ENCODE measurements at places on chromosomes 12 and 14.

DNA sequence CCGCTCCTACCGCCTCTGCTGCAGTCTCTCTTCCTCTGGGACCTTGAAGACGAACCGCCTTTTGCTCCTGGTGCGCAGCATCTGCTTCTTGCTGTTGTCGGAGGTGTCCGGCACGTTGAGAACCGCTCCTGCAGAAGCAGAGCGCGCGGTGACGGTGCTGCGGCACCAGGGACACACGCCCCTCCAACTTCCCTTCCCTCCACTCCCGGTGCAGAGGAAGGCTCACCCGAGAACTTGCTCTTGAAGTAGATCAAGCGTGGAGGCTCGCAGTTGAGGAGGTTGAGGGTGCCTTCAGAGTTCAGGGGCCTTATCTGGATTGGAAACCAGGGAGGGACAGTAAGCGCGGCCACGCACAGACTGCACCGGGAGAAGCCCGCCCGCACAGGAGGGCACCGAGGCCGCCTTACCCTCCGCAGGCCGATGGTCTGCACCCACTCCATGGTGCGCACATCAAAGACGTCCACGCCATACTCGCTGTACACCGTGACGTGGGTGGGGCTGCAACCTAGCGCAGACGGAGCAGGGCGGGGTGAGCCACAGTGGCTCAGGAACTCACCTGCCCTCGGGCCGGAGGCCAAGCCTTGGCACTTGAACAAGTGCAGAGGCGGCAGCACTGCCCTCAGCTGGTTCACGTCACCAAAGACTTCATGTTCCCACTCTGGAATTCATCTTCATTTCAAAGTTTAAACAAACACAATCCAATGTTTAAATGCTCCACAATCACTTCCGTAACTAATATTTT lies 17.5 kb downstream of the AMN start:
- DNase-seq = no peak

- no peak for DNase-seq
Observed at GRCh38 chr12:118480235-118480634, 103.9 kb downstream of the SUDS3 start.

DNA sequence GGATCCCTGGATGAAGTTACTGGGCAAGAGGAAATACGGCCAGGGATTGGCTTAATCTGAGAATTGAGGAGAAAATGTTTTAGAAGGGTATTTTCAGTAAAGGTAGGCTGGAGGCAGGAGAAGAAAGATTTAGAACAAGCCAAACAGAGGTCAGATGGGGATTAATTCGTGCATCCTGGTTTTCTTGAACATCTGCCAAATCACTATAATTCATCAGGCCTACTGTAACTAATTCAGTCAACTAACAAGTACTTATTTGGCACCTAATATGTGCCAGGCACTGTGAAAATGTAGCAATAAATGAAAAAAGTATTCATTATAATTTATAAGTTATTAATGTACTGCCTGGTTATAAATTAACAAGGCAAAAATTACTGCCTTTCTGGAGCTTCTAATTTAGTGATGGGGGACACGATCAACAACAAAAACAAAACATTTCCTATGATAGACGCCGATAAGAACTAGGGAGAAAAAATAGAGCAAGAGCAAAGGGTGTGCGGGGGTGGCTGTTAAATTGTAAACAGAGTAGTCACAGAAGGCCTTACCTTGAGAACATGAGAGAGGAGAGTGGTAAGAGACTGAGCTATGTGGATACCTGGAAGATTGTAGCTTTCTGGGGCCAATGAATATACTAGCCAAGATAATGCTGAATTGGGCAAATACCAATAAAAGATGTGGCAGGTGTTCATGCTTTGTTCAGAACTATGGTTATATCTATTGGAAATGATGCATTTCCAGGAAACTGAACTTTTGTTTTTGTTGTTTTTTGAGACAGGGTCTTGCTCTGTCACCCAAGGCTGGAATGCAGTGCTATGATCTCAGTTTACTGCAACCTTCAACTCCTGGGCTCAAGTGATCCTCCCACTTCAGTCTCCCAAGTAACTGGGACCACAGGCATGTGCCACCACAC lies 34.0 kb downstream of the DUSP16 start:
- DNase-seq = no peak

- no peak for DNase-seq
Observed at GRCh38 chr14:85131226-85131922, 398.6 kb upstream of the FLRT2 start.

GRCh38 chr12:128381946-128382345 lies 115.0 kb downstream of the TMEM132C start:
- no peak for DNase-seq

DNA sequence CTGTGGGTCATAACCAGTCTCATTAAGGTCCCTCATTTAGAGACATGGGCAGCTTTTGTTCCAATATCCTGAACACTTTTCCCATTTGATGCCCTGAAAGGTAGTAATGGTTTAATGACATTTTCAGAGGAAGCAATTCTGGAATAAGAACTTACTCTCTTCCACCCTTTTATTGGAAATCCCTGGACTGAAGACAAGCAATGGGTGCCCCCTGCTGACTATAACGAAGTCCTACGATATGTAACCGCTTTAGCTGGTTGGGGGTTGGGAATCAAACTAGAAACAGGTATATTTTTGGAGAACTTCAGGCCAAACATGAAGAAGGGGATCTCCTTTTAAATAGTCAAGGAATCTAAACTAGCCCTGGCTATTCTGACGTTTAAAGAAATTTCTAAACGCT lies 20.5 kb downstream of the SARNP start:
- DNase-seq = no peak

GRCh38 chr14:64388533-64389285 lies 556 bp downstream of the MTHFD1 start:
- no peak for DNase-seq

DNA sequence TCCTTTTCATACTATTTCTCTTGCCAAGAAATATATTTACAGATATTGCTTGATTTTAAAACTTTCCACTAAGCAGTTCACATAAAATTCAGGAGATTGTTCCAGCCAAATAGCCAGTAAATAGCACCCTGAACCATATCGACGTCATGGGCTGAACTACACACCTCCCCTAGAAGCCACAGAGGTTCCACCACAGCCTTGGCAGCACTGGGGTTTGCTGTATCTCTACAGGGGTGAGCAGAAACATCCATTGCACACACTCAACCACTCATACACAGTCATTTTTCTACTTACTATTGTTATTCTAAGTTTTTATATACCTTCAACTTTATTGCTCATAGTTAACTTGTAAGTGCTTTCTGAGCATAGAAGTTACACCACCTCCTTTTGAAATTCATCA lies 8.1 kb upstream of the EIF2S3B start:
- DNase-seq = no peak

DNA sequence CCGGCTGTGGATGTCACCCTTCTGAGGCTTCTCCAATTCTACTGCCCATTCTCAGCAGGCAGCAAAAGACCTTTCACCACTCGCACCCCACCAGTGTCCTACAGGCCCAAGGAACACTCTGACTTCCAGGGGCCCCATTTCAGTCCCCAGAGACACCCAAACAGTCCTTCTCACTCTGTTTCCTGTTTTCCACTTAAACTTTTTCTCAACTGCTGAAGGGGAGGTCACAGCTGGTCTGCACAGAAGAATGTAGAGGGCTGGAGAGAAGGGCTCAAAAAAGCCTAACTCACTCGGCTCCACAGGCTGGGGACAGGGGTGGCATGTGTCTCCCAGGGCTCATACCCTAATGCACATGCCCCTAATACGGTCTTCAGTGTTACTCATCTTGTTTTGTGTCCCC lies 4.2 kb upstream of the DTX1 start:
- no peak for DNase-seq

DNA sequence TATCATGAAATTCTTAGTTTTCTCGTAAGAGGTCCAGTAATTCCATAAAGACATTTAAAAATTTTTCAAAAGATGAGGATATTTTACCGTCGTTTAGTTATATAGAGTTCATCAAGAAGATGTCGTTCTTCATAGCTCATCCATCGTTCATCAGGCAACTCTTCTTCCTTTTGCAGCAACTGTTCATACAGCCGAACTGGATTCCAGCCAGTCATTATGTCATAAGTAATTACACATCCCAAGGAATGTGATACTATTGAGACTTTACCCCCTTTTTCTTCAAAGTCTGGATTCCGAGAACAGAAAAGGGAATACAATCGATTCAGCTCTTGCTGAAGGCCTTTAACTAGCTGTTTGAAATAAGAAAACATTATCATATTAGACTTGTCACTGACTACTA lies 90.3 kb downstream of the DDHD1 start:
- no peak for DNase-seq

DNA sequence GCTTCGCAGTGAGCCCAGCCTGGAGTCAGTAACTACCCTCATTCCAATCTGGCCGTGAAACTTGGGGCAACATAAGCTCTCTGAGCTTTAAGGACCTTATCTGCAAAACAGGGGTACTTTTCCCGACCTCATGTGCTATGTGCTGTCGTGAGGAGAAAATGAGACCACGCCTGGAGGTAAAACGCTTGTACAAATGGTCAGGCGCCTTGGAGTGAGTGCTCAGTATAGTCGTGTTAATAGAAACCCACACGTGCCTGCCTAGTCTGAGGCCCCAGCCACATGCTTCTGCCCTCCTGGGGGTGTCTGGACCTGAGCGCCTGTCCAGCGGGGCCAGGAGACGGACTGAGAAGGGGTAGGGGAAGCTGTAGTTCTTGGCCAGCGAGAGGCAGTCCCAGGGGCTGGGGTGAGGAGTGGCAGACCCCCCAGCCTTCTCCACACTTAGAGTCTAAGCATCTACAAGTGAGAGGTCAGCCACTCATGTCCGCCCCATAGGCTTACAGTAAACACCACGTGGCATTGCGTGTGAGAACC lies 4.9 kb downstream of the AQP5 start:
- no peak for DNase-seq

GRCh38 chr12:10197879-10198278 lies 14.8 kb upstream of the GABARAPL1 start:
- DNase-seq = no peak

GRCh38 chr14:72975770-72976169 lies 49.5 kb downstream of the DCAF4 start:
- DNase-seq = no peak

DNA sequence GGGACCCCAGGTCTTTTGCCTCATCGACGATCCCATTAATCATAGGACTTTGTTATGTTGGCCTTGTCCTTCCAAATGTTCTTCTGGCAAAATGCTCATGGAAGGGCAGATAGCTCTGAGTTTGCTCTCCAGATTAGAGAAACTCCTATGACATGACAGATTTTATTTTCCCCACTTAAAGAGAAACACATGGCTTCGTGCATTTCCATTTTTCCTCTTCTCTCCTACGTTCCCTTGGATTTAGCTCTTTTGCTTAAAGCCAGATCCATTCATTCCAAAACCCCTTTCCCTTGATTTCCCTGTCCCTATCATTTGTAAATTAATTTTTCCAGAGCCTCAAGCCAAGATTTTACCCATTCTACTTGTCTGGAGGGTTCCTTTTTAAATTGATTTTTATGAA lies 2.9 kb downstream of the PRIMA1 start:
- no peak for DNase-seq

DNA sequence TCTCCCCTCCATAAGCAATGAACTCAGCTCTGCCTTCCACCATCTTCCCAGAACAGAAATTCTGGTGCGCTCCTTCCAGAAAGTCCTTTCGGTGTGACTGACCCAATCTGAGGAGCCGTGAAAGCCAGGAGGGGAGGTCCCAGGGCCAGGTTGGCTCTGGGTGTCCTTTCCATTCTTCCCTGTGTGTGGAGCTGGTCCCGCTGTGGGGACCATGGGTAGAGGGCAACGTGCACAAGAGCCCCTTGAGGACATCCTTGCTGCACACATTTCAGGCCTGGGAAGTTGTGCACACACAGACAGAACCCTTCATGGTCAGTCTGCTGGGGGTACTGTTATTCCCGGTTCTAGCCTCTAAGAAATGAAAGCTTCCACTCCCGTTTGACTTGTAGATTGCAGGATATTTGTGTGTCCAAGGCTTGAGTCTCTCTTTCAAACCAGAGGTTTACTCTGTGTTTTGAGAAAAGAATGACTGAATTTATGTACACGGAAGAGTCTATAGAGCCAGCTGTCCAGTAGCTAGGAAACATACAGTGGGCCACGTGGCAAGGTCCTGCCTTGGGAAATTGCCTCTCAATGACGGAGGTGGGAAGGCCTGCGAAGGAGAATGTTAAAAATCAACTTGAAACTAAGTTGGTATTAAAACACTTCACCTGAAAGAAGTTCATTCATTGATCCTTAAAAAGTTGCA lies 10.1 kb downstream of the NFKBIA start:
- DNase-seq = no peak

DNA sequence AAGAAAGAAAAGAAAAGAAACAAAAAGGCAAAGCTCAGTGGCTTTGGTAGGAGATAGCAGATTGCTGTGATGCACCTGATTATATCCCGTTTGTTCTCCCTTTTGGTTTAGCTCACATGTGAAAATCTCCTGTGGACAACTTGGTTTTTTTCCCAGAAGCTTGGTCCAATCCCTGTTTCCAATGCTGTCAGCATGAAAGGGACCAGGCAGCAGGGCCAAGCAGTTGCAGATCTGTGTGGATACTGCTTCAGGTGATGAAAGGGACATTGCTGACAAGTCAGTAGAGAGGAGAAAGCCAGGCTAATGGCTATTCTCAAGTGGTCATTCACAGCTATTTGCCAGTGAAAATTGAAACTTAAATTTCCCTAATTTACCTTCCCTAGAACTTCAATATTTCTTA lies 18.8 kb upstream of the SLCO1A2 start:
- DNase-seq = no peak

DNA sequence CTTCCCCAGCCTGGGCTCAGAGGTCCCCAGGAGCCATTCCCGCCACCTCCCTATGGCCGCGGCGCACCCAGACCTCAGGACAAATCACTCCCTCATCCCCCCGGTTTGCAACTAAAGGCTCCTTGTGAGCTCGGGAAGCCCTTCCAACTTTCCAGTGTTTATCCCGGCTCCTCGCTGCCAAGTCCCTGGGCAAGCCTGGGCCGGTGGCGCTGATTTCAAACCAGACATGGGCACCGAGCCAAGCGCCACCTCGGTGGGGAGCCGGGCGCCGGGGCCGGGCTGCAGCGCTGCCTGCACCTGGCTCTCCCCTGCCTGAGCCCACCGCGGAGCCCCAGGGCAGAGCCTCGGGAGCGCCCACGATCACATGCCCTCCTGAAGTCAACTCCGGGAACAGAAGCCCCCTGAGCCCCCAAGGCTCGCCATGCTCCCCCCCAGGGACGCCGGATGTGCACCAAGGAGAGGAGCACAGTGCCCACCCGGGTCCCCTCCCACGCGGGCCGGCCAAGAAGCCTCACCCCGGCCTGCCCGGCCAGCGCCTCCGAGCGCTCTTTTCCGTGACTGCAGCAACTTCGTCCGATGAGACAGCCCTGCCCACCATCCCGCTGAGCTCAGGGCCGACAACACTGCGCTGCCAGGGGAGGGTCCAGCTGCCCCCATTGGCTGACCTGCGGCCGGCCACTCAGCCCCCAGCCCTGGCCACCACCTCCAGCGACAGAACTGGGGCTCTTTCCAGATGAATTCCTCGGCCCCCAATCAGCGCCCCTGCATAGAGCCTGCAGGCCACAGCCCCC lies 50.0 kb downstream of the NCOR2 start:
- DNase-seq = no peak
